Thyroid gland (tissue), 4 donors: ENCODE measurements at places on chromosomes 13 and 19. TPM values are rescaled to one million over a fixed set of nuclear protein-coding genes. Genes with fewer than 3 reads are reported as not detected.
A peak's percentile ranks its signal among the peaks of the same experiment; 100 is the strongest.

C2CD4C gene
- total RNA-seq: 1.6 TPM

CGB3 gene
- total RNA-seq: not detected

ANGPTL8 gene
- total RNA-seq: not detected

IRGC gene
- not detected for total RNA-seq

RNF113B gene
- total RNA-seq: not detected

ZNF442 gene
- total RNA-seq: 4.1 TPM

CABP5 gene
- not detected for total RNA-seq

PSG4 gene
- total RNA-seq: not detected

- no peaks in the 10 kb centered on the region for H3K4me1 ChIP-seq
- no peak overlapping the region for H3K27ac ChIP-seq
- no peaks in the 10 kb centered on the region for H3K27me3 ChIP-seq
These were observed 1183.1 kb upstream of the PCDH20 start for GRCh38 chr13:62598708-62599107.

DNA sequence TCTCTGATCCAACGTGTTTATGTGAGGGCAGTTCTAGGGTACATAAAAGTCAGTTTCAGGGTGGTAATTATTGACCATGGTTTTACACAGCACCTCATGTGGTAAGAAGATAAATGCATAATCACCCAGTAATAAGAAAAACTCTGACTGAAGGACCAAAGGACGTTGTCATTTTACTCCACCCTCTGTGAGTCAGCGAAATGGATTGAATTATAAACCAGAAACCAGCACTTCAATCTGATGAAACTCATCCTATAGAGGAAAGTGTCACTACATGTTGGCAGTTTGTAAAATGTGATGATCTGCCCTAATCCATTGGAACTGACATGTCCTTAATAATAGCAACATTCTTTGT, 406.8 kb downstream of the KLF5 start:
- H3K27ac ChIP-seq: no peak overlapping the region
- no peaks in the 10 kb centered on the region for H3K4me1 ChIP-seq
- DNase-seq: no peak

DNA sequence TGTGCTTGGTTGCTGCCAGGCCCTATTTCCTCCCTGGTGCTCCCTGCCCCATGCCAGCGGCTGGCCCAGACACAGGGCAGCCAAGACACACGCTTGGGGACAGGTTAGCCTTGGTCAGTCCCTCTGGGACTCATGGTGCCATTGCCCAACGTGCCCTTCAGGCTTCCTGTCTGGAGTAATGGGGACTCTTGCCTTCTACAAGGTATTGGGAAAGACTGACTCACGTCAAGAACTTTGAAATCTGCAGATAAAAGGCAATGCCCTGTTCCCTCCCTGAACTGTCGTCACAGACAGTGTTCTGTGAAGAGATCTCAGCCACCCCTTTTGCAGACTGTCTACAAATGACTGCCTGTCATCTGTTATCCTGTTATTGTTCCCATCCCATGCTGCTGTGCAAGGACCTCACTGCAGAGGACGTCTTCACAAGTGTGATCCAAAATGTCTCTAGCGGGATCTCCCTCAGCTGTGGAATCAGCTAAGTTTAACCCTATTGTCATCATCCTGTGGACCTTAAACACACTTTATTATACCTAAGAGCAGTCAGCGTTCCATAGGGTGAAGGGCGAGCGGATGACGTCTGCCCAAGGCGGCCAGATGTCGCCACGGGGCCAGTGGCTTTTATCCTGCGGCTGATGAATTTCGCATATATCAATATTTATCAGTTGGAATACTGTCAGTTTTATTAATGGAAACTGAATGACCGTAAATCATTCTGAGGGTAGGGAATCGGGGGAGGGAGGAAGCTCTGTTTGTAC, 59.0 kb downstream of the GSX1 start:
- no peaks in the 10 kb centered on the region for H3K36me3 ChIP-seq
- no peak overlapping the region for H3K27ac ChIP-seq
- H3K27me3 ChIP-seq: no peaks in the 10 kb centered on the region

GRCh38 chr19:18558202-18558555, 509 bp downstream of the KXD1 start:
- H3K27me3 ChIP-seq: no peaks in the 10 kb centered on the region
- H3K4me3 ChIP-seq: peak overlapping the region; percentile 98
- peak overlapping the region; percentile 95 for H3K27ac ChIP-seq
- peaks cover 9% of the 10 kb centered on the region for H3K4me1 ChIP-seq
- no peaks in the 10 kb centered on the region for H3K36me3 ChIP-seq
- DNase-seq: peak; percentile 8

- H3K27ac ChIP-seq: no peak overlapping the region
- H3K4me1 ChIP-seq: peaks cover 18% of the 10 kb centered on the region
- no peaks in the 10 kb centered on the region for H3K36me3 ChIP-seq
- no peak for DNase-seq
- no peaks in the 10 kb centered on the region for H3K27me3 ChIP-seq
These were observed 4.6 kb upstream of the SLC44A2 start for GRCh38 chr19:10620786-10621185.

GRCh38 chr19:6068711-6069110, 41.6 kb downstream of the RFX2 start:
- H3K36me3 ChIP-seq: no peaks in the 10 kb centered on the region
- H3K4me3 ChIP-seq: no peak overlapping the region
- H3K27ac ChIP-seq: no peak overlapping the region
- no peak for DNase-seq
- H3K4me1 ChIP-seq: peaks cover 44% of the 10 kb centered on the region

DNA sequence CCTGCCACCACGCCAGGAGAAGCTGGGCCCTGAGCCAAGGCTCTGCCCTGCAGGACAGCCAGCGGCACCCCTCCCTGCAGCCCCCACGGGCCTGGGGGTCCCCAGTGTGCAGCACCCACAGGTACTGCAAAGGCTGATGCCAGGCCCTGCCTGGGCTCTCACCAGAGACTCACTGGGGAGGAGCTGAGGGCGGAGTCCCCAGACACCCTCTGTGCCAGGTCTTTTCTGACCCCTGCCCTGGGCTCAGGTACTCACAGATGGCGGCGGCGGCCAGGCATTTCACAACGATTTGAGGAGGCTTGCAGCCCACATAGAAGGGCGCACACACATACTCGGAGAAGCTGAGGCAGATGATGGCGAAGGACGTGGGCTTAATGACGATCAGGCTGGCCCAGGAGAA, 5.7 kb downstream of the SLC7A9 start:
- peaks cover 4% of the 10 kb centered on the region for H3K4me1 ChIP-seq
- H3K27me3 ChIP-seq: no peaks in the 10 kb centered on the region
- DNase-seq: no peak
- H3K27ac ChIP-seq: no peak overlapping the region
- no peaks in the 10 kb centered on the region for H3K36me3 ChIP-seq

DNA sequence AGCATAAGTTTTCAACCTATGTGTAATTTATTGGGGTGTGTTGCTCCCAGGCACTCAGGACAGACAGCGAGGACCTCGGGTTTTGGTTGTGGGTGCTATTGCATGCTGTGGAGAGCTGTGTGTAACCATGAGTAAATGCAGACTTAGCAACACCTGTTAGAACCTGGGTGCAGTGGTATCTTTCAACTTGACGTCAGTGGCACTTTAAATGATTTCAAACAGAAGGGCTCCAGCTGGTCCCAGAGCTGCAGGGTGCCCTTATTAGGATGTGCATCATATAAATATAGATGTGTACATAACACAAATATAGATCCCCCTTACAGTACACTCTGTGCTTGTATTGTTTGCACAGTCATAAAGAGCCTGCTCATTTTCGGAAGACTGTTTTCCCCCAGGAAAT, 228.3 kb upstream of the IRS2 start:
- H3K4me3 ChIP-seq: no peak overlapping the region
- no peaks in the 10 kb centered on the region for H3K36me3 ChIP-seq
- H3K27me3 ChIP-seq: no peaks in the 10 kb centered on the region
- no peaks in the 10 kb centered on the region for H3K4me1 ChIP-seq
- DNase-seq: no peak

DNA sequence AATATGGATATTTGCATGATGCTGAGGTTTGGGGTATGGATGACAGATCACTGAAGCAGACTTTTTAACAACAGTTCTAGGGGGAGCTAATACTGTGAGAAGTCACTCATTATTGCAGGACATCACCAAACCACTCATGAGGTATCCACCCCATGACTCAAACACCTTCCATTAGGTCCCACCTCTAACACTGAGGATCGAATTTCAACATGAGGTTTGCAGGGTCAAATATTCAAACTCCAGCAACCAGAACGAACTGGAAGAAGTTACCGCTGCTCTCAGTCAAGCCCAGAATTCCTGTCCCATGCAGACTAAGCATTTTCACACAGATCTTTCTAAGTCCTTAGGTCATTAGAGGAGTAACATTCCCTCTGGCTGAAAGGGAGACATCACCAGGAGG, 758.9 kb downstream of the UQCRFS1 start:
- no peaks in the 10 kb centered on the region for H3K27me3 ChIP-seq
- no peaks in the 10 kb centered on the region for H3K4me1 ChIP-seq
- no peak overlapping the region for H3K4me3 ChIP-seq
- no peak overlapping the region for H3K27ac ChIP-seq
- H3K36me3 ChIP-seq: no peaks in the 10 kb centered on the region

DNA sequence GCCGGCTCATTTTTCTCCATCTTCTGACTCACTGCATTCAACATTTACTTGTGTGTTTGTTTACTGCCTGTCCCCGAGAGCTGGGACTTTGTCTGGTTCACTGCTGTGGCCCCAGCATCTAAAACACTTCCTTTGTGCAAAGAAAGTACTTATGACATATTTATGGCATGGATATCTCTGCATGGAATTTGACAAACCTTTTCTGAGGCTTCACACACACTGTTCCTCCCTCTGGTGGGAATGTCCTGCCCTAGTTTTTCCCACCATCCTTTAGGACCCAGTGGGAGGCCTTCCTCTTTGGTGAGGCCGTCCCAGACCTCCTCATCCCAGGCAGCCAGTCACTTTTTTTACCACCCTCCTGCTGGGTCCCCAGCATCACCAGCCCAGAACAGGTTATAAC, 1.4 kb upstream of the SRRM5 start:
- H3K4me1 ChIP-seq: peaks cover 1% of the 10 kb centered on the region
- H3K4me3 ChIP-seq: no peak overlapping the region
- no peaks in the 10 kb centered on the region for H3K27me3 ChIP-seq
- no peak for DNase-seq

GRCh38 chr13:60210510-60211330, 47.0 kb upstream of the DIAPH3 start:
- H3K27ac ChIP-seq: no peak overlapping the region
- H3K27me3 ChIP-seq: no peaks in the 10 kb centered on the region
- no peaks in the 10 kb centered on the region for H3K4me1 ChIP-seq
- no peak for DNase-seq
- H3K36me3 ChIP-seq: no peaks in the 10 kb centered on the region

GRCh38 chr19:40872209-40872608, 9.8 kb downstream of the CYP2A7 start:
- no peaks in the 10 kb centered on the region for H3K27me3 ChIP-seq
- no peak overlapping the region for H3K27ac ChIP-seq

DNA sequence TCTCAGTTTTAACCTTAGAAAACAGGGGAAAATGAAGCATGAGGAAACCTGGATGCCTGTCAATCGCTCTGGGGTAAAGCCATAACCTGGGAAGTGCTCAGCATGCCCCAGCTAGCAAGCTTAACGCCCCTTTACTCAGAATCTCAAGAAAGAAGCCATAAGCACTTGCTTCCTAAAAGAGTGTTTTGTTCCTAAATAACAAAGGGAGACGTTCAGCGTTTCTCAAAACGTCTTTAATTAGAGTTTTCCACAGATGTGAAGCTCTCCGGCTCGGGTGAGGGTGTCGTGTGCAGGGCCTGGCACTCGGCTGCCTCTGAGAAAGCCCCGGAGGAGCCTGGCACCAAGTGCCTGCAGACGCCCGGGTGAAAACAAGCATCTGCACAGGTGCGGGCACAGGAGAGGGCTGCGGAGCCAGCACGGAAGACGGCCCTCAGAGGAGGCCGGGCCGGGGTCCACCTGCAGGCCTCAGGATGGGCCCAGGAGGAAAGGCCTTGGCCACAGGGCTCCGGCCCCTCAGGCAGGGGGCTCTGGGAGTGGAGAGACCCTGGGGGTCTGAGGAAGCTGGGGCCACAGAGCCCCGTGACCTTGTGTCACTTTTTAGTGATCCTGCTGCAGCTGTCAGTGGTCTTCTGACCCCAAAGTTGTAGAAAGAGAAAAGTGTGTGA, 6.2 kb downstream of the GAS6 start:
- no peak overlapping the region for H3K4me3 ChIP-seq
- H3K36me3 ChIP-seq: no peaks in the 10 kb centered on the region
- no peak for DNase-seq
- peaks cover 74% of the 10 kb centered on the region for H3K4me1 ChIP-seq

DNA sequence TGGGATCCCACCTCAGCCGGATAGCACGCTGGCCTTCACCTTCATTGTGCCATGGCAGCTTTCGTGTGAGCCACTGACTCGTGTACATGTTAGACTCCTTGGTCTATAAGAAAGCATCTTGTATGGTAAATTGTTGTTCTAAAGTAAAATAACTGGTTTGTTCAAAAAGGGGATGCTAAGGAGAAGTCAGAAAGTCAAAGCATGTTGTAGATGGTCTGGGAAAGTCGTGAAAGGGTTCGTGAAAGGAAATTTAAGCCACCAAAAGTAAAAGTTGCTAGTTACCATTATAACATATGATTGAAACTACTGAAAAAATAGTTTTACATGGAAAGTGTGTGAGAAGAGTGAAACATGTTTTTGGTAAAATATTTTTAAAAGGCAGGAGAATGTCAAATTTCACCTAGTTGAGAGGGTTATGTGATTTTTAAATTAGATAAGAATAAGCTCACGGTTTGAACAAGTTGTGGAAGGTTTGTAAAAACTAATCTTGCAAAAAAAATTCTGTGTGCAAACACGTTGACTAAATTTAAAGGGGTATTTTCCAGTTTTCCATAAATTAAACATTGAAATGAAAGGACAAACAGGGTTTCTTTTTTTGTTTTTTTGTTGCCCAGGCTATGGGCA, 23.4 kb downstream of the DPRX start:
- no peaks in the 10 kb centered on the region for H3K4me1 ChIP-seq
- no peak overlapping the region for H3K4me3 ChIP-seq
- H3K27ac ChIP-seq: no peak overlapping the region

DNA sequence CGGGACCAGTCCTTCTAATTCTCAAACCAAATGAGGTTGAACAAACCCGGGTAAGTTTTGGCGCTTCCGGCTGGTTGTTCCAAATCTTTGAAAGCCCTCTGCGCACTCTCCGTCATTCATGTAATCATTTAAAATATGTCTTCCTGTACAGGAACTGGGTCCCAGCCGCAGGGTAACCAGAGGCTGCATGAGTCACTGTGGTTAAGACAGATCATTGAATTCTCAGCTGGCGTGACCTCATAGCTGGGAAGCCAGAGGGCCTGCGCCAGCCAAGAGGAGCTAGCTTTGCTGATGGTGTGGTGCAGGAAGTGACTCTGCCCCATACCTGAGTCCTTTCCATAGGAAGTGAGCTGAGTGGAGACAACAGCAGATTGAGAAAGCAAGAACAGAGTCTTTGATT, 135.2 kb downstream of the TSHZ3 start:
- H3K4me1 ChIP-seq: no peaks in the 10 kb centered on the region
- no peak overlapping the region for H3K4me3 ChIP-seq
- H3K27me3 ChIP-seq: no peaks in the 10 kb centered on the region
- no peak overlapping the region for H3K27ac ChIP-seq
- DNase-seq: peak; percentile 34

DNA sequence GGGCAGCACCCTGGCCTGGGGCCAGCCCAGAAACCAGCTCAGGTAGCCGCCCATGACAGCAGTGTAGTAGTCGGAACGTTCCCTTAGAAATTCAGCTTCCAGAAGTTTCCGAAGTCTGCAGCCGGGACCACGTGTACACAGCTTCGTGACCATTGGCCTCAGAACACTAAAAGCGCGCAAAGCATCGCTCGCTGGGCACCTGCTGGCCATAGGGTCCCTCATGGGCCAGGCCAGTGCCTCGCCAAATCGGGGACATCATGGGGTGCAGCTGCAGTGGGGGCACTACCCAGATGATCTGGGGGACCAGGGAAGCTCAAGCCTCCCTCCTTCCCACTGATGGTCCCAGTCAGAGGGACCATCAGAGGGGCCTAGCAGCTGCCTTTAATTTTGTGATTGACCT, 384.5 kb downstream of the MTUS2 start:
- H3K4me1 ChIP-seq: no peaks in the 10 kb centered on the region
- H3K27ac ChIP-seq: no peak overlapping the region
- no peak for DNase-seq
- no peak overlapping the region for H3K4me3 ChIP-seq
- no peaks in the 10 kb centered on the region for H3K36me3 ChIP-seq
